ENCODE measurements at places on chromosomes 2 and 18.

- DNase-seq: no peak
Measured at GRCh38 chr18:27793013-27793785, 383.7 kb downstream of the CDH2 start.

DNA sequence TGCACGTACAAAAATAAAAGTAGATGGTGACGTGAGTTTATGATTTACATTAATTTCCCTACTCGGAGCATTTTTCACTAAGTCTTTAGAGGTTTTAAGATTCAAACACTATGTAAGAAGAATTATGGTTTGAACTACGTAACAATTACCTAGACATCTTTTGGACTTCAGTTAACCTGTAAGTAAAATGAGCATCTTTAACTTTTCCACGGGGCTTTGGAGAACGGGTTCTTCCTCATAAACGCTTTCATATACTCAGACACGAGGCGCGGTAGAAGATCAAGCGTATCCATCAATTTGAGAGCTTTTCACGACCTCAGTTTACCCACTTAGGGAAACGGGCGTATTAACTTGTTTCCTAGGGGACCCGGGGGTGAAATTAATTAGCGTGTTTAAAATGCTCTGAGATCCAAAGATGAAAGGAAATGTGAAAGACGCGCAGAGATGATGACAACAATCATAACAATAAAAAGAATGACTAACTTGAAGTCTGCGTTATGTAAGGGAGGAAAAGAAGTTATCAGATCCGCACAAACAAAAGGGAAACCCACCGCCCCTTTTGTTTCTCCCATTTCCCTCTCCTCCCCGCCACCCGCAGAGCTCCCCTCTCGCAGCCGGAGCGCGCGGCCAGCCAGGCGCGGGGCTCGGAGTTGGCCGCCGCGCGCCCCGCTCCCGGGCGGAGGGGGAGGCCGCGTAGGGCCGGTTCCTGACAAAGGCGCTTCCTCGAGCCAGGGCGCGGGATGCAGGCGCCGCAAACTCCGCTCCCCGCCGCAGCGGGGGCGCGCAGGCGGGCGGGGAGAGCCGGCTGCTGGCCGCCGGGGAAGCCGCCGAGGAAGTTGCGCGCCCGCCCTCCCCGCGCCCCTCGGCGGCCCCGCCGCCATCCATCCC is 807 bp downstream of the PELI1 start:
- peak; percentile 35 for DNase-seq

DNA sequence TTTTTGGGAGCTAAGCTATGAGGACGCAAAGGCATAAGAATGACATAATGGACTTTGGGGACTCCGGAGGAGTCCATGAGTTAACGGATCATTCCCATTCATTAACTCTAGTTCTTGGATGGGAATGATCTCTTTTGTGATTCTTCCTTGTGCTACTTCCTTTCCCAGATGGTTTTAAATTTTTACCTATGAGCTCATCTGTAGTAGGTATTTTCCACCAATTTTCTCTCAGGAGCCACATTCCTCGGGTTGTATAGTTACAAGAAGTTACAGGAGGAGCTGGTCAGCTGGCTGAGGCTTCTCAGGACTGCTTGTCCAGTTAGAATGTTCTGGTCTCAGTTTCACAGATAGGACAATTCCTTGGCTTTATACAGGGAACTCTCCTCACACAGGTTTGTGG is 42.9 kb upstream of the LPIN2 start:
- DNase-seq: no peak

- peak; percentile 74 for DNase-seq
Measured at GRCh38 chr18:75036917-75037688, 171.8 kb downstream of the PTGR3 start.

- DNase-seq: no peak
Measured at GRCh38 chr2:120485096-120485495, 139.2 kb downstream of the INHBB start.

DNA sequence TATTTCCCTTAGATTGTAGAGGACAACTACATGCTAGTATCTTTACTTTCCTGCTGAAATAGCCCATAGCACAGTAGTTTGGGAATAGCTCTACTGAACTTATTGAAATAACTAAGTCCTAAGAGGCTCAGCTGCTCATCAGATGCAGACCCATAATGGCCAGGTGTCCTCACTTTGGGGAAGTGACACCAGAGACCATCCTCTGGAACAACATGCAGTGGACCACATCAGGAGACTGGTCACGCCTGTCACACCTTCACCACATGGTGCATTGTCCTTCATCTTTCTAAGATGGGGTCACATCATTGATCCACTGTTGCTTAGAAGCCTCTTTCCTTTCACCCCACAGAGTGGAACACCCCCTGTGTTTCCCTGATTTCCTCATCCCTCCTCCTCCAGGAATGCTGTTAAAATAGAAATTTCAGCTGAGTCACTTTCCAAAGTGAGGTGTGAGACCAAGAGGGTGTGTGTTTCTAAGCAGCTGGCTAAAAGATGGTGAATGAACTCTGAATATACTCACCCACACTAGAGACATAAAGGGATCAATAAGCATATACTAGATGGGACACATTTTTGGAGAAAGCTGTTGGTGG is 215.2 kb upstream of the LRRTM1 start:
- no peak for DNase-seq

DNA sequence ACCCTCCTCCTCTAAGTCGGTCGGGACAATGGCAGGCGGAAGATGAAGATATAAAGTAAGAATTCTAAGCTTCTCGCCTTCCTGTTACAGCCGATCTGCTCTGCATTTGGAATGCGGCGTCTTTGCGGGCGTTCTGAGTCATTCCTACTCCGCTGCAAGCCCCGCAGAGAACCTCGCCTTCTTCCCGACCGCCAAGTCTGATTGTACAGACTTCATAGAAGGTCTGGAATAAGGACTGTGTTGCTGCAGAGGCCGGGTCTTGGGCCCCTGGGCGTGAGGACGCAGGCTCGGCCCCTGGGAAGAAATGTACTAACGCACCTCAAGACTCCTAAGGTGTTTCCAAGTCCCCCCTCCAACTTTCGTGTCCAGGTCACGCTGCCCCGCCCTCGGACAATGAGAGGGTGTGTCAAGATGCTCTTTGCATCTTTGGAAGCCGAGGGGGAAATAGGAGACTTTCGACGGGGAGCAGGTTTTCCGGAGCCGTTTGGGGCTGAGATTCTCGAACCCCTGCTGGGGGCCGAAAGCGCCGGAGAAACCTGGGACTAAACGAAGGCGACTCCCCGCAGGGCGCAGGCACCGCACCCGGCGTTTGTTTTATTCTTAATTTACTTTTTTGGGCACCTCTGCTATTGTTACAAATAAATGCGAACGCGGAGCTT is 12.7 kb upstream of the PAX3 start:
- no peak for DNase-seq

GRCh38 chr2:10326707-10327594 is 24.2 kb downstream of the HPCAL1 start:
- no peak for DNase-seq

GRCh38 chr2:215357660-215358059 is 45.8 kb downstream of the ATIC start:
- DNase-seq: no peak

GRCh38 chr2:186853951-186854350 is 5.0 kb upstream of the ZSWIM2 start:
- peak; percentile 5 for DNase-seq

GRCh38 chr2:238974081-238974480 is 126.2 kb downstream of the TWIST2 start:
- peak; percentile 21 for DNase-seq
